ENCODE measurements at places on chromosomes 12 and 14.

DNA sequence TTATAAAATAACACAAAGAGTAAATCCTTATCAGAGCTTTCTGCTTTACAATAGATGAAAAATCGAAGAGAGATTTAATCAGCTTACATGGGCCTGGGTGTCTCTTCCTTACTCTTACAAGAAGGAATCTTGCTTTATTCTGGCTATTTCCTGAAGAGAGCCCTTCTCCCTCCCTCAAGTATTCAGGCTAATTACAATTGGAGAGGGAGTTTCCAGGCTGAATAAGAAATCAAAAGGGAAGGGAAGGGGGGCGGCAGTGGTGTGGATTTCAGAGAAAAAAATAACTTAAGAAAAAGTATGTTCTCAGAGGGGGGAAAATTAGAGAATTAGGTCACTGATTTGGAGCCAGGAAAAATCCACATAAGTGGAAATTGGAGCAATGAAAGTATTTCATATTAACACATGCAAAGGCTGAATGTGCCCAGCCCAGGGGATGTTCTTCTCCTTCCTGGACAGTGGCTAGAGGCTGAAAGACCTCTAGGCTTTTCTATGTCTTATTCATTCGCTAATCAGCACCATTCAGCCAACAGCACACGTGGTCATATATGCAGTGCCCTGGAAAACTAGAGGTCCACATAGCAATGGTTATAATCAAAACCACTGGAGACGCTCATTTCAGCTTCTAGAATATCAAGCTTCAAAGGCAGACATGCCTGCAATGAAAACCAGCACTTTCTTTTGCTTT, 158.9 kb upstream of the BTG1 start:
- no peak for DNase-seq

DNA sequence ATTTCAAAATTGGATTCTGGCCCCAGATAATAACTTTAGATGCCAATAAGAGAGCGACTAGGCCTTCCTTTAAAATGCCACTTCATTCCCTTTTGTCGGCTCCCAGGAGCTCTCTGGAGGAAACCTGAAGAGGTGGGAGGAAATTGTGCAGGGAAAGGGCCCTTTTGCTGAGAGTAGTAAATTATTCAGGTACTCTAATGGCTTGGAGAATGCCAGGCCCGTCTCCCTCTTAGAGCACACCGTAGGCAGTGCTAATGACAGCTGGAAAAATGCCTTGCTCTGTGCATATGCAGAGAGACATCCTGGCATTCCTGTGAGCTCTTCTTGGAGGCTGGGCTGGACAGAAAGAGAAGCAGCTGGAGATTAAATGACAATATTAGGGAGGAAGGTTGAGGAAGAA, 115.0 kb upstream of the RPH3A start:
- no peak for DNase-seq

GRCh38 chr12:121190523-121191031, 19.4 kb upstream of the P2RX4 start:
- peak; percentile 67 for DNase-seq

GRCh38 chr12:19120795-19121194, 8.7 kb upstream of the PLEKHA5 start:
- no peak for DNase-seq

GRCh38 chr12:5047094-5047493, 3.4 kb downstream of the KCNA5 start:
- DNase-seq = no peak

GRCh38 chr14:99266181-99267178, 5.5 kb downstream of the BCL11B start:
- peak; percentile 81 for DNase-seq

- no peak for DNase-seq
Measured at GRCh38 chr12:44287545-44287944, 451.7 kb downstream of the TMEM117 start.

DNA sequence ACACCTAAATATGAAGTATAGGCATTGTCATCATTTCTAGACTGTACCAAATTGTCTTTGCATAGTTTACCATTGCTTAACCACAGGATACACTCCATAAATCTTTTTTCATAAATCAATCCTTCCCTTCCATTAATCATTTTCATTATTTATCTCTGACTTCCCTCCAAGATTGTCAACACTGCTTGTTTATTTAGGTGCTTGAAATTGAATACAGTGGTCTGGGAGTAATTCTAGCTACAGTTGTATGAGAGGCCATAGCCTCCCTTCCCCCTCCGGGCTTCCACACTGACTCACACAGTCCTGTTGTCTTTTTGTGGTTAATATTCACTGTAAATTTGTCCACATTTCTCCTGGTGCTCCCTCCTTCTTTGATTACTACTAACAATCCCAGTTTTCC, 114.2 kb upstream of the ARID2 start:
- DNase-seq = no peak

- DNase-seq = no peak
Measured at GRCh38 chr12:101612160-101612916, 17.6 kb downstream of the MYBPC1 start.

GRCh38 chr14:69289811-69290520, 30.0 kb downstream of the GALNT16 start:
- DNase-seq = no peak

GRCh38 chr12:2259369-2259768, 206.6 kb downstream of the CACNA1C start:
- no peak for DNase-seq
